Anterior cingulate cortex (tissue), 58 donors: ENCODE measurements at places on chromosomes 2 and 18.

- DNase-seq: no peak
These were observed 338.7 kb downstream of the CPS1 start for GRCh38 chr2:210895132-210895531.

DNA sequence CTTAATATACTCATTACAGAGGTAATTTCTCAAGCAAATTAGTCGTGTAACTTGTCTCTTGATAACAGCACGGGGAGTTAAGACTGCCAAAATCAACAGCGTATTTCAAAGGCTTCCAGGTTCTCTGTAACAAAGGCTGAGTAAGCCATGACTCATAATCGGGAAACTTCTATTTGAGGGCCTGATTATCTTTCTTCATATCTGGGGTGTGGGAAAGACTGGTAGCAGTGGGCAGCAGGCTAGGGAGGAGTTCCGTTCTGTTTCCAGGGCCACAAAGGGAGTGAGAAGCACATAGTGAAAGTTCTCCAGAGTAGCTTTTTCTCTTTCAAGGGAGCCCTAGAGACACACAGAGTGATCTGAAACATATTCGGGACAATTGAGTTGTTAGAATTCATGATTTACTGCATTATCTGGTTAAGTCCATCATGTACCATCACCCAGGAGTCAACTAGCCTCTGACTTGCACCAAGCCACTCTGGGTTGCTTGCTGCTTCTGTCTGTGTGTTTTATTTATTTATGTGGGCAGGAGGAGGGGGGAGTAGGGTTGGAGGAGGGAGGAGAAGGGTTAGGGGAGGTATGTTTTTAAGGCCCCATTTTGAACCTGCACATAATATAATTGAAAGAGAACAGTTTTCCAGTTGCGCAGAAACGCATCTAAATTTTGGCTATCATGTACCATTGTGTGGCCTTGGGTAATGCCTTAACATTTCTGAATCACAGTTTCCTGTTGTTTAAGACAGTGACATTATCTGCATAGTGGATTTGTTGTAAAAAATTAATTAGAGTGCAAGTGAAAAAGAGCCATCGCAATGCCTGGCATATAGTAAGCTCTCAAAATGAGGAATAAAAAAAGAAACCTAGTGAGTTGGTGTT, 80.5 kb upstream of the ITPRID2 start:
- no peak for DNase-seq

DNA sequence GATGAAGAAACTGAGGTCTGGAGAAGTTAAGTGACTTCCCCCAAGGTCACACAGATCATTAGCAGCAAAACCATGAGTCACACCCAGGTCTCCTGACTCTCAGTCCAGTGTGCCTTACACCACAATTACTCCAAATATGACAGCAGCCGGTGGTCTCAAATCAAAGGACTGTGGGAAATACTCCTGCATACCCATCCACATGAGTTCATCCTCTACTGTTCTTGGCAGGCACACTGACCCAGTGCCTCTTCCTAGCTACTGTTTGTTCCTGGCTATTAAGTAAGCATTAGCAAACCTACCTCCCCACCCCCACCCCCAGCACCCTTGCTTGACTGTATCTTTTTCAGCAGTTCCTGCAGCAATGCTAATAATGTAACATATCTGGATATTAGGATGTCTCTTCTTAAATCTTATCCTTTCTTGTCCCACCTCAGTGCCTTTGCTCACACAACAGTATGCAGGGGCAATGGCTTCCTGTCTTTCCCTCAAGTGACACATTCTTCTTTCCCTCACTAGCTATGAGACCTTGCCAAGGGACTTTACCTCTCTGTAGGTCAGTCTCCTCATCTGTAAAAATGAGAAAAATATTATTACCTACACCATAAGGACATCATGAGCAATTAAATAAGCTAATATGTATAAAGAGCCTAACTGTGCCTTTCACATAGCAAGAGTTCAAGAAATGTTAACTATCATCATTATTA, 46.2 kb downstream of the FAM98A start:
- no peak for DNase-seq

GRCh38 chr2:44746856-44747615, 194.5 kb upstream of the SIX3 start:
- DNase-seq: no peak

DNA sequence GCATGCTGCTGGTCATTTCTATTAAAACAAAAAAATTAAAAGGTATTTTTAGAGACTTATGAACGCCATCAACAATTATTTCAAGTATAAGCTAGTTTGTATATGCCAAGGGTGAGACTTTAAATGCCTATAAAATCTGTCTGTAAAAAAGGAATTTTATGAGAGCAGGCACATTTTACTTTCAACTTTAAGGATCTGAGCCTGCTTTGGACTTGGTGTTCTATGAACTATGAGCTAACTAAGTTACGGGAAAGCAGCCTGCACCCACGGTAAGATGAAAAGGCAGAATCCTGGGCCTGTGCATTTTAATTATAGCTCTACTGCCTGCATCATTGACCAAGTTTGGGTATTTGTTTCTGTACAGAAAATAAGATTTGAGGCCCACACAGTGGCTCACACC, 95.4 kb downstream of the PLEKHM3 start:
- no peak for DNase-seq

DNA sequence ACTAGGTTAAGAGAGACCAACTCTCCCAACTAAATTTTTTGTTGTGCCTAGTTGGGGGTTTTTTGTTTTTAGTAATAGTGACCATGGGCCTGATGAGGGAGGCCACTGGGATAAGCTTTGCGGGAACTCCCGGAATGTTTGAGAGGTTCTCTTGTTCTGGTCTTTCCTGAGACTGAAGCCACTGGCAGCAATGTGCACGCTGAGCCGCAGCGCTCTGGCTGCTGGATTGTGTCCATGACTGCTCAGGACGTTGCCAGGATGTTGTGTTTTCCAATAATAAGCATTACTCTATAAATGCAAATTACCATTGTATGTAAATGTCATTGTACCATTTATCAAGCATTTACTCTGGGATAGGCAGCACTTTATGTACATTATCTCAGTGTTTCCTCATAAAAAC, 126.1 kb downstream of the GALNT1 start:
- peak; percentile 7 for DNase-seq

- DNase-seq: no peak
These were observed 59.6 kb upstream of the CHN1 start for GRCh38 chr2:175064797-175065196.

DNA sequence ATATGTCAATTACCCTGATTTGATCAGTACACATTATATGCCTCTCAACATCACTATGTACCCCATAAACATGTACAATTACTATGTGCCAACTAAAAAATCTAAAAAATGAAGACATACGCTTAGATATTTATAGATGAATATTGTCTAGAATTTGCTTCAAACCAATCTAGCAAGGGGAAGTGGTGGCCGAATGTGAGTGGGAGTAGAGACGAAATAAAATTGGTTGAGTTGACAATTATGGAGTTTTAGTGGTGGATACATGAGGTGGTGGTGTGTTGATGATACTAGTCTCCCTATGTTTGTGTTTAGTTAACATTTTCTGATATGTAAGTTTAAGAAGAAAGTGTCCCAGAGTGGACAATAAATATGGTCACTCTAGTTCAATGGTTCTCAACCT, 49.0 kb downstream of the SDC1 start:
- no peak for DNase-seq

- no peak for DNase-seq
These were observed 1569.7 kb upstream of the SLC39A10 start for GRCh38 chr2:194087089-194087958.
